COLO829 (cell line): ENCODE measurements at places on chromosomes 6 and 20.

GRCh38 chr20:20181322-20181721 lies 129.0 kb downstream of the CFAP61 start:
- DNase-seq, result no peak

DNA sequence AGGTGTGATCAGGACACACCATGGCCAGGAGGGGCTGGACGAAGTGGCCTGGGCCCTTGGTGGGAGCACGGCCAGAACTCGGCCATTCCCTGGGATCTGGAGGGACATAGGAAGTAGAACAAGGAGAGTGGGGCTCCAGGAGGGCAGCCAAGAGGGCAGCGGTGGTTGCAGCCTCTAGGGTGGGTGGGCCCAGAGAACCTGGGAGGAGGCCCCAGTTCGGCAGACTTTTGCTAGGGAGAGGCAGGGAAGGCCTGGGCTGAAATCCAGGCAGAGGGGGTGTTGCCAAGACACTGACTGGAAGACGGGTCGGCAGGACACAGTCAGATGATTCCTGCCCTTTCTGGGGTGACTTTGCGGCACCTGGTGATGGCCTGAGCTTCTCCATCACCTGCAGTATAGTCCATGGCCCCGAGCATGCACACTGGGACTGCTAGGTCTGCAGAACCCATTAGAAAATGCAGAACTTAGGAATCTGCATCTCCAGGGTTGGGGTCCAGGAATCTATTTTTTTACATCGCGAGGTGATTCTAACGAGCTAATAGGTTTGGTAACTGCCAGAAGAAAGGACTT lies 224.8 kb downstream of the SYNDIG1 start:
- no peak for DNase-seq

DNA sequence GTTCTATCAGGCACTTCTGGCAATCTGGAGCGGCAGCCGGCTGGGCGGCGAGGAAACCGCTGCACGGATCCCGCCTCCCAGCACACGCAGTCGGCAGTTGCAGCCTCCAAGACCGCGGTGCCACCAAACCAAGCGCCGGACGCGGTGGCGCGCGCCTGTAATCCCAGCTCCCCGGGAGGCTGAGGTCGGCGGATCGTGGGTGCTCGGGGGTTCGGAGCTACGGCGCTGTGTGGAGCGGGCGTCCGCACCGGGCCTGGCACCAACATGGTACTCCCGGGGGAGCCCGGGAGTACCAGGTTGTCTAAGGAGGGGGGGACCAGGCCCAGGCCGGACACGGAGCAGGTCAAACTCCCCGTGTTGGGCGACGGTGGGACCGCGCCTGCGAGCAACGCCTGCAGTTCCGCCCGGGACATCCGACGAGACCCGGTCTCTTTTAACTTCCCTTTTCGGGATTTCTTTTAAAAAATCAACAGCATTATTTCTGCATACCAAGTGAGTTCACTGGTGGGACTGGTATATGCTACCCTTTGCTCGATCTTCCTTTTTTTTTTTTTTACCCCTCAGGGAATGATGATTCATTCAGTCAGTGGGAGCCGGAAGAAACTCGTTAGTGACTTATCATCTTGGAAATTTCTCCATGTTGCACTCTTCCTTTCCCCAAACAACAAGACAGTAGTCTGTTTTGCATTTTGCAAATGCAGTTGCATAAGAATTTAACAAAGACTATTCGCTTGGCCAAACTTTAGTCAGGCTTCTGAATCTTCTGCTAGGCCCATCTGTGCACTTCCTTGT lies 27.6 kb downstream of the ZNF311 start:
- DNase-seq, result peak; percentile 86

GRCh38 chr6:154767003-154767723 lies 33.9 kb downstream of the SCAF8 start:
- no peak for DNase-seq

DNA sequence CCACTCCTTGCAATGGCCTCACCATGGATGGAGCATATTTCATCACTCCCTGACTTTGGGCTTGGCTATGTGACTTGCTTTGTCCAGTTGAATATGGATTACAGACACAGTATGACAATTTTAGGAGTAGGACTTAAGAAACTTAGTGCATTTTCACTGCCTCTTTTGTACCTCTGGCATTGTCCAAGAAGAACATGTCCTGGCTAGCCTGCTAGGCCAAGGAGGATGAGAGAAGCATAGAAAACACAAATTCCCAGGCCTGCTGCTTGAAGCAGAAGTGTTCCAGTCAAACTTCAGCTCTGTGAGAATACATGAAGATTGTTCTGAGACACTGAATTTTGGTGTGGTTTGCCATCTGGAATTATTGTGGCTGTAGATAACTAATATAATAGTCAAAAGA lies 3.1 kb upstream of the MCHR2 start:
- no peak for DNase-seq

DNA sequence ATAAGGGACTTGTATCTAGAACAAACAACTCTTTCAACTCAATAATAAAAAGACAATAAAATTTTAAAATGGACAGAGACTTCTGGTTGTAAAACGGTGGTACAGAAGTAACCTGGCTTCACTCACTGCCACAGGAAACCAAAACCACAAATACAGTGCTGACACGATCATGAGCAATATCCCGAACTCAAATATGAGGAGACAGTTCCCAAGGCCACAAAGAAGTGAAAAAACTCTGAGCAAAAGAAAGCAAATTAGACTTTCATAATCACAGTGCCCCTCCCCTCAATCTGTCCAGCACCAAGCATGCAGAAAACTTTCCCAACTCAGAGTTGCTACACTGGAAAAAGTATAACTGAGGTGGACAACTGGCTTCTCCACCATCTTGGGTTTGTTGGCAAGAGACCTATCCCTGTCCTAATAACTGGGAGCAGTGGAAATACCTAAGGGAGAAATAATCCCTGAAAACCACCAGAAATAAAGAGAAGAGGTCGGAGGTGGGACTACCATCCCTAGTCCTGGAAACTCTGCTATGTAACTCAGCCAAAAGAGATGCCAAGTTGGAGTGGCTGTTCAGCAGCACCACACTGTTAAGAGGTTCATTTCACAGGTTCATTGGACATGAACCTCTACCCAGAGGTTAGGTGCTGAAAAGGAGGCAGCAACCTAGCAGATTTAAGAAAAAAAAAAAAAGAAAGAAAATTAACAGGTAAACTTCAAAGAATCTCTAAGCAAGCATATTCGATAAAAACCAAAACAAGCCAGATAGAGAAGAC lies 55.5 kb downstream of the REV3L start:
- DNase-seq, result peak; percentile 19

DNA sequence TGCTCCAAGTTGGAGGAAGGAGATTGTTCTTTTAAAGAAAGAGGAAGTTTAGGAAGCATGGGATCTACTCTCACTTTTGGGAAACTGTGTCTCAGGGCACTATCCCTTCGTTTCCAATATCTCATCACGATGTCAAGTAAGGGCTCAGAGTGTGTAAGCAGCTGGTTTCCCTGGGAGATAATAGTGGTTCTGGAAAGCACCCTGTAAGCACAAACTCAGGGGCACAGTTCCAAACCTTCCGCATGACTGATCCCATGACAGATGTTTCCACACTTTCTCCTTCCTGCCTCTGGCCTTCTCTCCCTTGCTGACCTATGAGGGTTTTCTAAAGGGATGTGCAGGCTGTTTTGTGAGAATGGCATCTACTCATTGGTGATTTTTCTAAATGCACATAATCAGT lies 33.9 kb downstream of the ADTRP start:
- DNase-seq, result no peak

DNA sequence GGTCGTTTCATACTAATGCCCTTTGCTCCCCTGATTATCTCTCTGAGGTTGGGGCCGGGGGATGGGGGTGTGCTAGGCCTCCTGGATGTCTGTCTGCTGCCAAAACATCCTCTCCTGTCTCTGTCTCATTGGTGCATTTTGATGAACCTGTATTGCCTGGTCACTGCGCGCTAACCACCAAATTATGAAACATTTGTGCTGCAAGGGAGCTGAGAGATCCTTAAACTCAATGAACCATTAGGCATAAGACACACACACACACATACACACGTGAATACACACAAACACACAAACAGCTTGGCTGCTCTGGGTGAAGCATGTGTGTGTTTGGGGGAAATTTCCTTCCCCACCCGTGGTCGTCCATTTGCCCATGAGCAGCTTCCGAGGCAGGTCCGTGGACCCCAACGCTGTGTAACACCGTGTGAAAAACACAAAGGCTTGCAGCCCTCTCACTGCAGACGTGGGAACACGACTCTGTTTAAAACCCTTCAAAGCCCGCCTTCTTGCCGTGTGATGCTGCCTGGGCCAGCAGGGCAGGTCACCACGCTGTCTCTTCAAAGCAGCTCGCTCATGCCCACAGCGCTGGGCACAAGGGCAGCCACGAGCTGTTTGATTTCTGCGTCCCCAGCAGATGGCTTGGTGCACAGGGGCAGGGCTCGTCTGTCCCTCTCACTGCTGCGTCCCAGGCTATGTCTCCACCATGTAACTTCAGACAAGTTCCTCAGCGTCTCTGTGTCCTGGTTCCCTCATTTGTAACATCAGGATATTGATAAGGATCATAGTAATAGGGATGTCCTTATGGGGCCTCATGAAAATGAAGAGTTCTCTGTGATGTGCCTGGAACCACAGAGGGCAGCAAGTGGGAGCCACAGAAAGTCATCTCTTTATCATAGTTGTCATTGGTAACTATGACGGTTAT lies 96.8 kb downstream of the CDH26 start:
- DNase-seq, result no peak

- no peak for DNase-seq
Observed at GRCh38 chr20:43947316-43947710, 32.7 kb downstream of the TOX2 start.

DNA sequence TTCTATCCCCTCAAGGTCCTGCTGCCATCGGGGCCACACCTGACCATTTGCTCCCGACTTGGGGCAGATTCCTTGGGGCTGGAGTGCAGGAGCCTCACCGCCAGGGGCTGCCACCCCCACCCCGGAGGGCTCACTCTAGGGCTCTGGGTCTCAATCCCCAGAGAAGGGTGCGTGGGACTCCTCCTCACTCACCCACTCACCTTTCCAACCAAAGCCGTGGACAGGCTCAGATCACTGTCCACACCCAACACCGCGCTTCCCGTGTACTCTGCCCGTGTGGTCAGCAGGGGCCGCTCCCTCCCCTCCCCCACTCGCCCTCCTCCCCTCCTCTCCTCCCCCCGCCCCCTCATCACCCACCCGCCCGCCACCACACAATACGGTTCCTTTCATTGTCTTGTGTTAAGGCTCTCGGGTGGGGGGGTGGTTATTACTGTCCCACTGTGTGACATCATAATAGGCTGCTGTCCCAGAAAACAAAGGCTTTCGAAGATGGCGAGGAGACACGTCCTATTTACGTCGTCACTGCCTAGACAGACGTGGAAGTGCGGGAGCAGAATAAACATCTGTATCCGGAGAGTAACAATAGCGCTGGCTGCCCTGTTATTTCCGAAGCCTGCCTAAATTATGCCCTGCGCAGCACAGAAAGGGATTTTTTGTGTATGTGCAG lies 85.8 kb downstream of the YTHDF1 start:
- DNase-seq, result no peak

DNA sequence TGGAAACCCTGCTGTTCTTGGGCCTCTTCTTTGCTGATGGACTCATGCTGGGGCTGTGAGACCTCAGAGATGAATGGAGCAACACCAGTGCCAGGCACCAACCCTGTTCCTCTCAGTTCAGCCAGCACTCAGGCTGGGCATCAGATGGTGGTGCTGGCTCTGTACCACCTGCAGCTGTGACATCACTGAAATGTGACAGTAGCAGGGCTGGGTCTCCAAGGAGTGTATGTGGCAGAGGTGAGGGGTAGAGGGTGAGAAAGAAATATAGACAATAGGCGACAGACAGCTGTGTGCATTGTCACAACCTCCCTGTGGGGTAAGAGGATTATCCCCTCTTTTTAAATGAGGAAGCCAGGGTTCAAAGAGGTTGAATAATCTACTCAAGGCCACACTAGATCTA lies at the start of gene TP53TG5:
TP53TG5 (minus strand) TSS at position 135 of the 400 bp plus-strand sequence; CDS start at position 46, 89 bp downstream.
- DNase-seq, result no peak

- DNase-seq, result no peak
Observed at GRCh38 chr20:5279661-5280060, 37.1 kb downstream of the PROKR2 start.

DNA sequence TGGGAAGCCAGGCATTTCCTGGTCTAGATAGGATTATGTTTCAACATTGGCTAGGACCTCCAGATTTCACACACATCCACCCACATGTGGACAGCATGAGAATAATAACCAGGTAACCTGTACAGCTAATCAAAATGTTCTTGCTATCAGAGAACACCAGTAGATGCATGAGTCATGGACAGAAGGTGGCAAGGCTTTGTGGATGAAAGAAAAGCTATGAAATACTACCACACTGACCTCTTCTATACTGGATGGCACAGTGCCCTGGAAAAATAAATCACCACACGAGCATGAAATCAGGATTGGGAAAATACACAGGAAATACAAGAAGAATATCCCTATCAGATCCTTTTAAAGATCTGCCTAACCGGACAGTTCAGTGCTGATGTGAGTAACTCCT lies 113.0 kb downstream of the GMDS start:
- no peak for DNase-seq

DNA sequence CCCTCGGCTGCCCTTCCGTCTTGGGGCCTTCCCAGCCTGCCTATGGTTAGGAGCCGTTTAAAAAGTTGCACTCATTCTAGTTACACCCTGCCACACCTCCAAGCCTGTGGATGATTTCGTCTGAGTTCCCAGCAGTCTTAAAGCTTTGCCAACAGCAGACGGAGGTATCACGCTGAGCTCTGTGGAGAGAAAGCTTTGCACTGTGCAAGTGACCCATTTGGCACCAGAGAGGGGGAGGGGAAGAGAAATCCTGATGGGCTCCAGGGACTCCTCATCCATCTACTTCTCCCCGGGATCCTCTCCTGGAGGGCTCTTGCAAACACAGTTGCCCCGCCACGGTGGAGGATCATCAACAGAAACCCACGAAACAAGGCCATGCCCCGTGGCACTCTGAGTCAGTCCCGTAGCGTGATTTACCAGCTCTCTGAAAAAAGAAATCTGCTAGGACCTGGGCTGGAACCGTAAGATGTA lies 98.8 kb upstream of the CITED2 start:
- DNase-seq, result no peak

DNA sequence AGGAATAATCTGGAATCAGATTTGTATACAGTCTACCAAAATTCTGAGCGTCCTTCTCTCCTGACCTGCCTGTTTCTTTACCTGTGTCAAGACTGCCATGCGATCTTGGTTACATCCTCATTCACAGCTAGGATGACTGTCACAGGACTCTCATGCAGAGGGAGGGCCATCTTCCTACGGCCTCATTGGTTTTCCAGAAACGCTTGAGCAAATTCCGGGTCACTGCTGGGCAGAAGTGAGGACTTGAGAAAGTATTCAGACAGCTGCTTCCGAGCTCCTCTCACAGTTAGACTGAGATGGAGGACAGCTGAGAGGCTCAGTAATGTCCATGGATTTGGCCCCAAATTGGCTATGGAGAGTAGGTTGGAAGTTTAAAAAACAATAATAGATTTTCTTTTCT lies 94.2 kb downstream of the TFAP2C start:
- no peak for DNase-seq

DNA sequence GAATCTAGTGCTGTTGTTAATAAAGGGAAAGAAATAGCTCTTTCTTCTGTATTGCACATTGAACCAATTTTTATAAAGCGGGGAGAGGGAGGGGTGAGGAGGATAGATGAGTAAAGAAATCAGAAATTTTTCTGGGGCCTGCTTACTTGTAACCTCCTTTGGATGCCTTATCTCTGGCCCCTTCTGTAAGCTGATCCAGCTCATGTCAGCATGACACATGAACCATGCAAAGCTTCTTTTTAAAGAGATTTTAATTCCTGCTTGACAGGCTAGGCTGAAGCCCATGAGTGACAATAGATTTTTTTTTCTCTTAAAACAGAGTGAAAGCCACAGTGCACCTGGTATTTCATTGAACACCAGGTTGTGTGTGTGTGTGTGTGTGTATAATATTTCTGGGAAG lies 325.3 kb downstream of the PRL start:
- no peak for DNase-seq
